ENCODE measurements at places on chromosomes 5 and 9.
A peak's percentile ranks its signal among the peaks of the same experiment; 100 is the strongest.

DNA sequence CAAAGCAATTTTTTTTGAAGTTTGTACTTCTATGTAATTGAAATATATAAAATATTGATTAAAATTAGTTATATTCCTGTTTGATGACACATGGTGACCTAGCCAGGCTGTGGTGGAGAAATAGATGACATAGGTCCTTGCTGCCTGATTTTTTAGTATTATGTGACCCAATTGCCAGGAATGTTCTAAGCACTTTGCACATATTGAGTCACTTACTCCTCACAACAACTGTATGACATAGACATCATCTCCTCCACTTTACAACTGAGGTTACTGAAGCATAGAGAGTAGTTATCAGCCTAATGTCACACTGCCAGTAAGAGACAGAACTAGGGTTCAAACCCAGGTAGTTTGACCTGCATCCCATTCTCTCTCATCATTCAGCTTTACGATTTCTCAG lies 26.2 kb upstream of the SNX18 start:
- DNase-seq: no peak

- no peak for DNase-seq
Observed at GRCh38 chr5:122997294-122997693, 39.2 kb downstream of the PPIC start.

GRCh38 chr9:32571969-32572899 lies 725 bp downstream of the NDUFB6 start:
- peak; percentile 69 for DNase-seq

GRCh38 chr5:144428326-144428725 lies 257.7 kb downstream of the KCTD16 start:
- no peak for DNase-seq

DNA sequence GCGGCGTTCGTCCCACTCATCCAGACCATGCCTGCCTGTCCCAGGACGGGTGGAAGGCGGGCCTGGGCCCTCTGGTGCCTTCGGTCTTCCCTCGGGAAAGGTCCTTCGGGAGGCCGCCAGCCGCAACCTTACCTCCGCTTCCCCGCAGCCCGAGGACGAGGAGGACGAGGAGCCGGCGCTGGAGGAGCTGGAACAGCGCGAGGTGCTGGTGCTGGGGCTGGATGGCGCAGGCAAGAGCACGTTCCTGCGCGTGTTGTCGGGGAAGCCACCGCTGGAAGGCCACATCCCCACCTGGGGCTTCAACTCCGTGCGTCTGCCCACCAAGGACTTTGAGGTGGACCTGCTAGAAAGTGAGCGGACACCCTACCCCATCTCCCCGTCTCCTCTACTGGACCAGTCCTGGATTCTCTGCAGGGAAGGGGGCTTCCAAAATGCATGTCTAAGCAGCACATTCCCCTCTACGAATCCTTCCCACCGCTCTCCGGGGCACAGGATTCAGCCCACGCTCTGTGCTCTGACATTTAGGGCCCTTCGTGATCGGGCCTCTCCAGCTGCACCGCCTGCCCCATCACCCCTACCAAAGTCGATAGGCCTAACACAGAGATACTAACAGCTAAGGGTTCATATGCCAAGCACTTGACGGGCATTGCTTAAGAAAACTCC lies 1.1 kb downstream of the ARL10 start:
- no peak for DNase-seq

Data from WERI-Rb-1 (cell line).